ENCODE measurements at places on chromosomes 5 and 9.
A peak's percentile ranks its signal among the peaks of the same experiment; 100 is the strongest.

DNA sequence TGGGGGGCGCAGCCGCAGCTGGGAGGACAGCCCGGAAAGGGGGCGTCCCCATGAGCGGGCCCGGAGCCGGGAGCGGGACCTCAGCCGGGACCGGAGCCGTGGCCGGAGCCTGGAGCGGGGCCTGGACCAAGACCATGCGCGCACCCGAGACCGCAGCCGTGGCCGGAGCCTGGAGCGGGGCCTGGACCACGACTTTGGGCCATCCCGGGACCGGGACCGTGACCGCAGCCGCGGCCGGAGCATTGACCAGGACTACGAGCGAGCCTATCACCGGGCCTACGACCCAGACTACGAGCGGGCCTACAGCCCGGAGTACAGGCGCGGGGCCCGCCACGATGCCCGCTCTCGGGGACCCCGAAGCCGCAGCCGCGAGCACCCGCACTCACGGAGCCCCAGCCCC is 47.0 kb downstream of the TJP2 start:
- DNase-seq = no peak

- no peak for DNase-seq
Measured at GRCh38 chr9:124299515-124300090, 41.9 kb downstream of the NEK6 start.

DNA sequence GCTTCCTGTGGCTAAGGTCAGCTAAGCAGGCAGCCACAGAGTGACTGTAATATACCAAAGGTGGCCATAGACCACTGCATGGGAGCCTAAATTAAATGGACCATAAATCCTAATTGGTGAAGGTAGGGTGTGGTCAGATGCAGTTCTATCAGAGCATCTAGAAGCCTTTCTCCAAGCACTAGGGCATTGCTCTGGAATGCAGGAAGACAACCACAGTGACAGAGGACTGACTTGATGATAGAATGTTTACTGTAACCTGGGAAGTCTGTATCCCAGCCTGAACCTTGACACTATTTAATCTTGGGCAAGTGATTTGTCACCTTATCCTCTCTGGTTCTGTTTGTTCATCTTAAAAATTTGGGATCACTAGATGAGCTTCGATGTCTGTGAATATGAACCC is 2.3 kb downstream of the FBXO38 start:
- no peak for DNase-seq

DNA sequence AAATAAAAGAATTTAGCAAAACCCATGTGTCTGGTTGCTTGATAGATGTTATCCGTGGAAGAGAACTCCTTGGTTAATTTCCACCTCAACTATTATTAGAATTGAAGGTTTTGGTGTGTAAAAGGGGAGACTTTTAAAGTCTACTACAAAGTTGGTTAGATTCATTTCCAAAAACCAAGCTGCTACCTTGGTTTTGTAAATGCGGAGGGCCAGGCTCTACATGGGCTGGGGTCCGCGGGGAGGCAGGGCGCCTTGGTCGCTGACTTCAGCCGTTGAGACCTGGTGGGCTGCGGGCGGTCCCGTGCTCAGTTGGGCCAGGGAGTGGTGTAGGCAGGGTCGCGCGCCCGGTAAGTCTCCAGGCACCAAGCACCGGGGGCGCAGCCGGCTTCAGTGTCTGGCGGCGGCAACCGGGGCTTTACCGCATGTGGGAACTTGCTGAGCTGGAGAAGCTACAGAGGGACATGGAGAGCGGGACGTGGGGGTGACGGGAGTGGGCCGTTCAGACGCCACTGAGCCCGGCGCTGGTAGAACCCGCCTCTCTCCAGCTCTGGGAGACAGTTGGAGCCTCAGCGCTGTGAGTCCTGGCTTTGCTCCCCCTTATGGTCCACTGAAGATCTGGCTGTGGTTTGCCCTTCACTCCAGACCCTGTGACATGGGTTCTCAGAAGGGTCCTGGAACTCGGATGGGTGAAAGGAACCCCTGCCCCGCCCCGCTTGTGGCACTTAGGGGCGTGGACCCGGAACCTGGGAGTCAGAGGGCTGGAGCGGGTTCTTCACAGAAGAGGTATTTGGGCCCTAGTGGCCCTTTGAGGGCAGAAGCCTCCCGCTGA is 11.8 kb downstream of the NR2F1 start:
- no peak for DNase-seq

GRCh38 chr9:131848570-131849160 is 108.8 kb upstream of the RAPGEF1 start:
- no peak for DNase-seq

- peak; percentile 4 for DNase-seq
Measured at GRCh38 chr5:35229076-35230037, 930 bp downstream of the PRLR start.

DNA sequence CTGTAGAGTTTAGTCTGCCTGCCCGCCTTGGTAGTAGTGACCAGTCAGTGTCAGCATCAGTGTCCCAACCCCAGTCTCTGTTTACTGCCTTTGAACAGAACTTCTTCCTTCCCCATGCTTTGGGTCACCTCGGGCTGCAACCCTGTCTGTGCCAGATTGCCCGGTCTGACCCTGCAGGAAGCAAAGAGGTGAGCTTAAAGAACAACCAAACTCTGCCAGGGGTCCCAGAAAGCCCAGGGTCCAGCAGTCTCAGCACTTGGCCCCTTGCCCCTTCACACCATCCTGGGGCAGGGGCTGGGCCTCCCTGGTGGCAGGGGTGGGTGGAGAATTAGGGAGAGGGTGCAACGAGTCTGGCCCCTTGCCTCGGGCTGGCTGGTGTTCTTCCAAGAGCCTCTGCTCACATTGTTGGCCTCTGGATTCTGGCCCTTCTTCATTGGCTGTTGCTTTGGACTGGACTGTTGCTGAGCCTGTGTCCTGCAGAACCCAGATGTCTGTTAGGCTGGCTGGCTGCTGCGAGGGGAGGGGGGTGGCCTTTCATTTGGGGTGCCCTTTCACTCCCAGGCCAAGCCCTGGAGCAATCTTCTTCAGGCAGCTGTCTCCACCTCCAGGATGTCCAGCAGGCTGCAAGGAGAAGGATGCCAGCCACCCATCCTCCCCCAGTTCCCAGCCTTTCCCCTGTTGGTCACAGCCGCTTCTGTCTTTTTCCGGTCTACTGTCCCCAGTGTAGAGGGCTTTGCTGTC is 51.2 kb downstream of the SAR1B start:
- no peak for DNase-seq

- no peak for DNase-seq
Measured at GRCh38 chr9:25461416-25461815, 216.8 kb downstream of the TUSC1 start.

GRCh38 chr9:80090317-80090716 is 518.6 kb downstream of the TLE4 start:
- no peak for DNase-seq

- DNase-seq = no peak
Measured at GRCh38 chr5:43390471-43390870, 21.7 kb downstream of the CCL28 start.

GRCh38 chr9:13383216-13383615 is 103.7 kb upstream of the MPDZ start:
- no peak for DNase-seq

DNA sequence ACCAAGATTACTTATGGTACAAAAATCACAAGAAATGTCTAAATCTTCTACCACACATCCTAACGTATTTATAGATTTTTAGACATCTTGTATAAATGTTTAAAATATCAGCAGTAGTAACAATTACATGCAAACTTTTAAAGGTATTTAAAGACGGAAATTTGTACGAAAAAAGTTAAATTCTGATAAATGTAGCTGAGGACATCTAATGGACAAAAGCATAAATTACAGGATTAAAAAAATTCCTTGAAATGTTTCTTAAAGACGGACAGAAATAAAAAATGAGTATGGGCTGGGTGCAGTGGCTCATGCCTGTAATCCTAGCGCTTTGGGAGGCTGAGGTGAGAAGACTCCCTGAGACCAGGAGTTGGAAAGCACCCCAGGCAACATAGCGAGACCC is 15.8 kb downstream of the ERCC8 start:
- DNase-seq = no peak

DNA sequence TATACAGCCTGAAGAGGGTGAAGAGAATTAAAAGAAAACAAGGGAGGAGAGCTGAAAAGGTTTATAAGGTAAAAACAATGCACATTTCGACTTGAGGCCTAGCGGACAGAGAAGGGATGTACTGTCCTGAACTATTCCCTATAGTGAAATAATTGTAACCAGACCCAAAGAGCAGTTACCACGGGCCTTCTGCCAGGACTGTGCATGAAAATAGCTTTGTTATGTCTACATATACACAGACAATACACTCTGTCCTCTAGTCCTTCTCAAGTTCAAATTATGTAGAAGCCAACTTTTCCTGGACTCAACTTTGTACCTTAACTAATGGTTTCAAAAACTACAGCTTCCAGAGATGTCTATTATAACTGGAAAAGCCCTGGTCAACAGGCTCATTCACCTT is 223.7 kb downstream of the PCSK5 start:
- DNase-seq = no peak

GRCh38 chr9:96161819-96162218 is 140.2 kb downstream of the HSD17B3 start:
- no peak for DNase-seq

DNA sequence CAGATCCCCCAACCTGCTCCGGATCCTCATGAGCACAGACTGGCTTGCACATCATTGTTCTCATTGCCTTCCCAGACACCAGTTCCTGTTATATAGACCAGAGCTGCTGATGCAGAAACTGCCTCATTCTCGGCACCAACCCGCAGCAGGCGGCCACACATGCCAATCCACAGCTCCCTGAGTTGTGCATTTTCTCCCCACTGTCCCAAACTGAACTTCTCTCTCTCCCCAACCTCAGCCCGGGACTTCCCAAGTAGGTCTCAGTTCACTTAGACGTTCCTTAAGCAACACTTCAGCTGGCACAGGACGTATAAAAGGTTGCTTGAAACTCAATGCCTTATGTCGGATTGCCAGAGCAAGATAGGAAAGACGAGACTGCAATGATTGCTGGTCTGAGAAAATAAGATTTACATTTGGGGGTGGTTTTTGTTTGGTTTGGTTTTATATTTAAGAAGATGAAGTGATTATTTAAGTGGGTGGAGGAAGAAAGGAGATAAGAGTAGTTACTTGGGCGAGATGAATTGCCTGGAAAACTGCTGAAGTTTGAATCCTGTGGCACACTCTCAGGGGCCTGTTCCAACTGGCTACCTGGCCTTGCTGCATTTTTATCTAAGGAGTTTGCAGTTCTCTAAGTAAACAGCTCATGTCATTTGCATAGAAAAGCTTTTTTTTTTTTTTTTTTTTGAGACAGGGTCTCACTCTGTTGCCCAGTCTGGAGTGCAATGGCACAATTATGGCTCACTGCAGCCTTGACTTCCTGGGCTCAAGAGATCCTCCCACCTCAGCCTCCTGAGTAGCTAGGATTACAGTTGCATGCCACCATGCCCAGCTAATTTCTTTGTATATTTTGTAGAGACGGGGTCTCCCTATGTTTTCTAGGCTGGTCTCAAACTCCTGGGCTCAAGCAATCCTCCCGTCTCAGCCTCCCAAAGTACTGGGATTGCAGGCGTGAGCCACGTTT is 155.4 kb downstream of the GOLPH3 start:
- no peak for DNase-seq

DNA sequence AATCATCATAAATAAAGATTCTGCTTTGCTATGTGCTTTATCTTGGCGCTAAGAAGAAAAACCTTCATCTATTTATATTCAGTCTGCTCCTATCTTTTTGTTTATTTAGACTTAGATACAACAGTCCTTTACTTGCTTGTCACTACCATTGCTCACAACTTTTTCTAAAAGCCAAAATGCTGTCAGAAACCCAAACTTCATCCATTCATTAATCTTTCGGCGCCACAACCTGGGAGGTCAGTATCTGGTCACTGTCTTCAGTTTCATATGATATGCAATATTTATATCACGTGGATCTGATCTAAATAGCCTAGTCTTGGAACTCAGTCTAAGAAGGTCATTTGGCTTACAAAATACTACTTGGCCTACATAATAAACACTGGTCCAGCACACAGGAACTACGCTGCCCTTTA is 159.3 kb upstream of the TARS1 start:
- no peak for DNase-seq

DNA sequence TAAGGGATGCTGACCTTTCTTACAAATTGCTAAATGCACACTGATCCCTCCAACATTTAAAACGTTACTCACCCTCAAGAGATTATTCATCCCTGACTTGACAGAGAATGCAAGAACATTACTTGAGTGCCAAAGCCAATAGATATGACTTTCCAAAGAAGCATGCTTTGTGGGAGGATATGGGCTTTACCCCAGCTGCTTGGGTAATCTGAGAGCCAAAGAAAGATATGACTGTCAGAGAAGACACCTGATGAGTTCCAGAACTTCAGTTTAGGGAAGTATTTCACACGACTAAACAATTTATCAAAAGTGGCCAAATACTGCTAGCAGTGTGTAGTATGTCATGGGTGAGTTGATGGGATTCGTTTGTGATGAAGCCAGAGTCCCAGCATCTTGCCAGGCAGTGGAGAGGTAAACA is 7.4 kb upstream of the SPDL1 start:
- DNase-seq = no peak

DNA sequence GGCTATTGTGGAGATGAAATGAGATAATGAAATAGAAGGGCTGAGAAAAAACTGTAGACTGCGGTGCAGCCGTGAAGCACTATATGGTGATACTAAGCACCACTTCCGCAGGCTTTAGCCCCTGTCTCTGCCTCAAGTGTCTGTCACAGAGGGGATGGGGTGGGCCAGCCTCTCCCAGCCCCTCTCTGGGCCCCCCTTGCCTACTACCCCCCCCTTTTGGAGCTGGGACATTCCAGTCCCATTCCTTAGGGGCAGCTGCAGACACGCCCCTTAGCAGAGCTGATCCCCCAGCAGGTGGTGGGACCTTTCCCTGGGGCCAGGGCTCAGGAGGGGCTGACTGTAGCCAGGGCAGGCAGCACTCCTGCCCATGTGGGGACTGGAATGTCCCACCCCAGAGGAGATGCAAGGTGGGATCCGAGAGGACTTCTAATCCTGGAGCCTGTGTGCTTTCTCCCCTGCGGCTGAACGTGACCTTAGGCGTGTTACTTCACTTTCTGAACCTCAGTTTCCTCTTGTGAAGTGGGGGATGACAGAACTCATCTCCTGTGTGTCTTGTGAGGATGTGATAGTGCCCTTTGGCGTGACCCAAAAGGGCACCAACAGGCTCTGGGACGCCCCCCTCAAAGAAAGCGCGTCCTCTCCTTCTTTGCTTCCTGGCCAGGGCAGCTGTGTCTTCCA is 1.9 kb downstream of the N4BP3 start:
- no peak for DNase-seq

- peak; percentile 55 for DNase-seq
Measured at GRCh38 chr9:93826209-93826608, 128.9 kb downstream of the BARX1 start.

DNA sequence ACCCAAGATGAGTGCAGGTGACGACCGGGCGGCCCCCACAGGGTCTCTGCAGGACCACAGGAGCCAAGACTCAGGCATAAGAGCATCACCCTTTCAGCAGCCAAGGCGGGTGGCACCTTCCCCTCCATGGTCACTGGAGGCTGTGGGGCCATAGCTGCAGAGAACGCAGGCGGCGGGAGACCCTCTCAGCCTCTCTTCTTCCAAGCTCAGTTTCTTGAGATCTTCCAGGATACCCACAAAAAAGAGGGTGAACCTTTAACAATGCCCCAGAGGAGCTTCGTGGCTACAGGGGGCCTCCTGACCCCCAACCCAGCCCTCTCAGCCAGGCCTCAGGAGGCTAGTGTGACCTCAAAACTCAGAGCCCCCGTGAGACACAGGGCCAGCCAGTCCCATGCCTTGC is 5.8 kb upstream of the TBC1D9B start:
- no peak for DNase-seq

GRCh38 chr5:82813861-82814260 is 263.3 kb downstream of the TMEM167A start:
- DNase-seq = no peak

GRCh38 chr5:74149395-74149794 is 491.1 kb downstream of the ENC1 start:
- no peak for DNase-seq

- peak; percentile 48 for DNase-seq
Measured at GRCh38 chr5:14685757-14686156, 21.2 kb downstream of the OTULIN start.

Measured in activated CD4-positive, alpha-beta T cell treated with anti-CD3 and anti-CD28 coated beads, Interleukin-2, amount 50 U/mL, for 48 hours (primary cell).